ENCODE measurements at places on chromosomes 5 and 9.

DNA sequence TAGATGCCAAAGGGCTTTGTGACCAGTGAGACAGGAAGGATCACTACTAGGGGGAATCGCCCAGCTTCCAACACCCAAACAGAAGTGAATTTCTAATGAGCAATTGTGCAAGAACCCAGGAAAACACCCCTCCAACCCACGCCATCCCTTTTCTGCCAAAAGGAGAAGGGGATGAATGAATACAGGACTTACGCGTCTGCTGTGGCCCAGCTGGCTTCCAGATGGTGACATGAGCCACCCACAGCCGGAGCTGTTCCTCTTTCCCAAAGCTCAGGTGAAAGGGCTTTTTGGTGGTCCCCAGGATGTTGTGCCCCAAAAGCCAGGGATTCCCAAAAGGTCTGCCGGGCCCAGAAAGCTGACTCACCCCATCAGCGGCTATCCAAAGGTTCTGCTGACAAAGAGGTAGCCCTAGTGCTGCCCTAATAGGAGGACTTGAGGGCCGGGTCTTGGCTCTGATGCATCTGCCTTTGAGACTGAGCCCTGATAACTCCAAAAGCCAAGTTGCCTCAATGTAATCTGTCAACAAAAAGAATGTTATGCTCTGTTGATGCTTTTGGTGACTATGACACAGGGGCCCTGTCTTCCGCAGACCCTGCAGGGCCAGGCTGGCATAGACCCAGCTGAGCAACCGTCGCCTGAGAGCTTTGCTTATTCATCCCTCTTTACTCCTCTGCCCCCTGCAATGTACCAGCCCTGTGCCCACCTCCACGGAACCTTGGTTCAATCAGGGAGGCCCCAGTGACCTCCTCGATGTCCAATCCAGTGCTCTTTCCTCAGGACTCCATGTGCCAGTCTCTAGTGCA lies 14.5 kb downstream of the GSN start:
- DNase-seq: no peak

DNA sequence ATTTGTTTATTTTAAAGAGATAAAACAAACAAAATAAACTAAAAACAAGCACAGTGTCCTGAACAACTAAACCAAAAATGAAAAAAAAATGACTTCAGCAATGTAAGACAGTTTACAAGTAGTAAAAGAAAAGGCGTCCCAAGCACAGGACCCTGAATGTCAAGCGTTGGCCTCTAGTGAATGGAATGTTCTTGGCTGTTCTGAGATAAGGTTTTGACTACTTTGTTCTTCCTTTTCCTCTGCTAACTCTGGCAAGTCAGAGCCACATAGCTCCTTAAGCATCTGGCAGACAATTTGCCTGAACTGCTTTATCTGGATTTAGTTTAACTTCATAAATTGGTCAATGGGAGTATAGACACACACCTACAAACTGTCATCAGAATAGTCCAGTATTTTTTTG lies 655.2 kb downstream of the ANXA1 start:
- no peak for DNase-seq

DNA sequence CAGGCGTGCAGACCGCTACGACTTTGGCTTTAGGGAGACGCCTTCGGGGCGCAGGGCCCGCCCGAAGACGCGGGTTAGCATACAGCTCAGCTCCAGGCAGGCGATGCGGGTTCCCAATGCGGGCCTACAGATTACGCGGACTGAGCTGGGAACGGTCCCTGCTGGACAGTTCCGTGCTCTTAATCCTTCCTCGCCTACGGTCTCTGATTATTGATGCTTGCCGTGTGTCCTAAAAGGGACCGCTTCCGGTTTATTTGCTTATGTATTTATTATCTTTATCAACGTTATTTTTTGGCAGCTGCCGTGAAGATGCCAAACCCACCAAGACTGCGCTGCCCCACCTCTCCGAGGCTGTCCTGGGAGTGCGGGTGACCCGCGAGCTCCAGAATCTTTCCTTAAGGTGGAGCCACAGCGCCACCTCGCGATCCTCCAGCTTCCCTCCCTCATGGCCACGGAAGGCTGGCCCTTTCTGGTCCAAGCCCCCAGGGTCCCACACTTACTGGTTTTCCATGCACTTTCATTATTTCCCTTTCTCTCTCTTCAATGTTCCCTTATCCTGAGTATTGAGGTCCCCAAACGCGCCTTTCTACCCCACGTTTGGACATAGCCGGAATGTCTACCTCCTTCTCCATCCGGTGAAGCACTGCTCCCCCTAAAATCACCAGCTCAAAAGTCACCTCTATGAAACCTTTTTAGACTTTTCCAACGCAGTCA lies 7.0 kb upstream of the EBF1 start:
- DNase-seq: peak; percentile 58

DNA sequence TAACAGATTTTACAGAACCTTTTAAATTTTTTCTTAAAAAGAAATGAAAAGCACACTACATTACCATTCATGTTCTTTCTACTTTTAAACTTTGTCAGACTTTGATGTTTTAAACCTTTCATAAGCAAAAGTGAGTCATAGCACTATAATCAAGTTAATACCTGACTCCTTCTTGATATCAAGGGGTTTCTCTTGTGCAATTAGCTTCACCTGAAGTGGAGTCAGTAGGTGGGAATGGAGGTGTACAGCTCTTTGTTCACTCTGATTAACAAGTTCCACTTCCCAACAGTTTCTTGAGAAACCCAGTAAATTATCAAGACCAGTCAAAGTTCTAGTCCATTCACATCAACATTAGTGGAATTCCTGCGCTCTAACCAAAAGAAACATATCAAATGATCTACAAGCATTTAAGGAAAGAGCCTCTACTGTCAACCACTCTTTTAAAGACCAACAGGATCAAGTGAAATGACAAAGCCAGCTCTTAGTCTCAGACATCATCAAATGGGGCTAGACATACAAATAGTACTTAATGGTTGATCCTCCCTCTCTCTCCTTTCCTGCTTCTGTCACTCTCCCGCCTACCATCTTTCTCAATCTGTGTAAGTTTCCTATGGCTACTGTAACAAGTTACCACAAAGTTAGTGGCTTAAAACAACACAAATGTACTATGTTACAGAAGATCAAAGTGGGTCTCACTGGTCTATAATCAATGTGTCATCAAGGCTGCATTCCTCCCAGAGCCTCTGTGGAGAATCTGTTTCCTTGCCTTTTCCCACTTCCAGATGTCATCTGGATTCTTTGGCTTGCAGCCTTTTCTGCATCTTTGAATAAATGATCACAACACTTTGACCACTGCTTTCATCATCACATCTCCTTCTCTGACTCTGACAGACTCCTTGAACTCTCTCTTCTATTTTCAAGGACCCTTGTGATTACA lies 68.0 kb downstream of the HINT1 start:
- no peak for DNase-seq

DNA sequence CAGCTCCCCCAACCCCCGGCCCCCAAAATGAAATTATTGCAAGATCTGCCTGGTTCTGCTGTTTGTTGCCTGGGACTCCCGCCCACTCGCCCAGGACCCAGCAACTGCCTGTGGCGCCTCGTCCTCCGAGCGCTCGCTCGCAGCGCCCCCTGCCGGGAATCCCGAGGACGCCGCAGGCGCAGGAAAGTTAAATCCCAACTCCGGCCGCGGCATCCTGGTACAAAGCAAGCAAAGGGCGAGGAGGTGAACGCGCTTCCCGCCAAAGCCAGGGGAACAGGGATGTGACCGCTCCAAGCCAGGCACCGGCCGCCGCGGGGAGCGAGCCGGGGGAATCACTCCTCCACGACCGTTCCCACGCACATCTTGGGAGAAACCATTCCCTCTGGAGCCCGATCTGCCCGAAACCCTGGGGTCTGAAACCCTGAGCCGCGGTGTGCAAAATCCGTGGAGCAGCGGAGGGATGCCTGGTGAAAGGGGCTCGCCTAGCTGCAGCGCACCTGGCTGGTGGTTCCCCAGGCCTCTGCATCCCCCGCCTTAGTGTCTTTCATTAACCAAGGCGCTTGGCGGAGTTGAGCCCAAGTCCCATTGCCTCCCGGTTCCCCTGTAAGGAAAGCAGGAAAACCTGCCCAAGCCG lies 1.3 kb downstream of the SEMA5A start:
- DNase-seq: peak; percentile 35

DNA sequence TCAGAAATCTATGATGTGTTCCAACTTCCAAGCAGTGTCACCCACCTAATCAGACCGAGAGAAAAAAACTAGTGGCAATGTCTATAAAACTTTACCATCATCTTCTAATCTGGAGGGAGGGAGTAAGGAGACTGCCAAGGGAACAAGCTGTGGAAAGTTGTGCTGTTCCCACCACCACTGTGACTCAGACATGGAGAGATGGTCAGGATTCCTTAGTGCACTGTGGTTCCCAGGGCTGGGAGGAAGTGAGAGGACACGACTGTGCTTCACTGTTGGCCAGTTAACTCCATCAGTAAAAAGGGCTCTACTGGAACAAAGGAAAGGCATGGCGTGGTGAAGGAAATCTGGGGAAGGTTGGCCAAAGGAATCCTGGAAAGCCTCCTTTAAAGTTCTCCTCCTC lies 18.8 kb downstream of the TICAM2 start:
- no peak for DNase-seq

- no peak for DNase-seq
Measured at GRCh38 chr5:2126512-2126911, 243.8 kb upstream of the IRX4 start.

- no peak for DNase-seq
Measured at GRCh38 chr5:58246461-58246944, 213.4 kb downstream of the PLK2 start.

DNA sequence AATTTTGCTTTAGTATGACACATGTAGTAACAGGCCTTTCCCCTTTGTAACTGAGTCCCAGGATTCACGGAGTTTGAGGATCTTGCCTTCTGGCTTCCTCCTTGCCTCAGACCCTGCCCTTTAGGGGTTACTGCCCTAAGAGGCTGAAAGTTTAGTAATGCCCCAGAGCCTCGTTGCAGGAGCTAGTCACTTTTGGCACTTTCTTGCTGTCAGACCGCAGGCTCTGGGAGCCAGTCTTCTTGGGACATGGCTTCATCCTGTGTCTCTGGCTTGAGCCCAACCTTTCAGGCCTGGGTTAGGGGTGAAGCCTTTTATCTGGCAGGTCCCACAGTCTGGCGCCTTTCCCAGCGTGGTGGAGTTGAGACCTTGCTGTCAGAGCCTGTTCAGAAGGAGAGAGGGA lies 185.6 kb upstream of the DMRT1 start:
- no peak for DNase-seq

DNA sequence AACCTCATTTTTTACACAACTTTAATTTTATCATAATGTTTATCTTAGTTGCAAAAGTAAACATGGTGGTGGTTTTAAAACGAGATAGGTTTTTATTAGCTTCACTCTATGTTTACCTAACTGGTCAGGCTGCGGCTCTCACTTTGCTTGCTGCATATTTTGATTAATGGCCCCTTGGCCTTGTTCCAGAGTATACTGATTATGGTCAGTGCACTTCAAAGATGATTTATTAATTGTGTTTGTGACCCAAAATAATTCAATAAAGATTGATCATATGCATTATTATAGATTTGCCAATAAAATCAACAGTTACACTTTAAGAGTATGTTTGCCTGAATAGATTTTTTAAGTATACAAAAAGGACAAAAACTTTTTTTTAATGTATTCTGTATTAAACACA lies 188.0 kb downstream of the XRCC4 start:
- no peak for DNase-seq

DNA sequence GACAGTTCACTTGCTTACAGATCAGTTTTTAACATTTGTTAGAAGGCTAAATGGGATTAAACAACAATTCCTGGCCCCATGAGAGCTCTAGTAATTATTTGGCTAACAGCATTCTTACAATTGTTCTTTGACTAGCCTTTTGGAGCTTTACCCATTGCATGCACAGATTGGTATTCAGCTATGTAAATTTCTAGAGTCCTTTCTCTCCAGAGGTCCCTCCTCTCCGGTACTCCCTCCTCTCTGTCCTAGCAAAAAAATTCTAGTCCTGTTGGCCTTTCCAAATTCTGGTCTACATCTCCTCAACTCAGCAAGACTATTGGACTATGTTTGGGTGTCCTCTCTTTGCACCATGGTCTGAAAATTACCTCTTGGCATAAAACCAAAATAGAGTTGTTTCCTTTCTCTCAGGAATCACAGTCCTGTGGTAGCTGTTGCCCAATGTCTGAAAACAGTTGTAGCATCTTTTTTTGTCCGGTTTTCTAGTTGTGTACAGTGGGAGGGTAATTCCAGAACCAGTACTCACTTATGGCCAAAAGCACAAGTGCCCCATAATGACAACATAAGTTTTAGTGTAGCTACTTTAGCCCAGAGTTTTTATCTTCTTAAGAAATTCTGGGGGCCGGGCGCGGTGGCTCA lies 18.1 kb downstream of the SAR1B start:
- DNase-seq: no peak

- DNase-seq: no peak
Measured at GRCh38 chr5:150377964-150378694, 20.6 kb downstream of the TCOF1 start.

DNA sequence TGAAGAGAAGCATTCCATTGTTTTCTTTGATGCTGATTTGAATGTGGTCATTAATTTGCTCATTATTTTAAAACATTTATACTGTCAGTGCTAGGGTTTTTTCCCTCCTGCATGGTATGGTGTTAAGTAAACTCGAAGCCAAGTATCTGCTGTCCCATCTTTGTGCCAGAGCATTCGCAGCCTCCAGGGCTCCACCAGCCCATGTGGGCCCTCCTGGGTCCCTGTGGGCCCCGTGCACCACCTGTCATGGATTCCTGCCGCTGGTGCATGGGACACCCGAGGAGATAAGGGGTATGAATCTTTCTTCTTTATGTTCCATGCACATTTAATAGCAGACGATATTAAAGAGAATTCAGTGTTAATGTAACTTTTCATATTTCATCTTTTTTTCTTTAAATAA lies 95.1 kb downstream of the TRIO start:
- DNase-seq: no peak

GRCh38 chr5:16579142-16579847 lies 37.5 kb downstream of the RETREG1 start:
- no peak for DNase-seq

DNA sequence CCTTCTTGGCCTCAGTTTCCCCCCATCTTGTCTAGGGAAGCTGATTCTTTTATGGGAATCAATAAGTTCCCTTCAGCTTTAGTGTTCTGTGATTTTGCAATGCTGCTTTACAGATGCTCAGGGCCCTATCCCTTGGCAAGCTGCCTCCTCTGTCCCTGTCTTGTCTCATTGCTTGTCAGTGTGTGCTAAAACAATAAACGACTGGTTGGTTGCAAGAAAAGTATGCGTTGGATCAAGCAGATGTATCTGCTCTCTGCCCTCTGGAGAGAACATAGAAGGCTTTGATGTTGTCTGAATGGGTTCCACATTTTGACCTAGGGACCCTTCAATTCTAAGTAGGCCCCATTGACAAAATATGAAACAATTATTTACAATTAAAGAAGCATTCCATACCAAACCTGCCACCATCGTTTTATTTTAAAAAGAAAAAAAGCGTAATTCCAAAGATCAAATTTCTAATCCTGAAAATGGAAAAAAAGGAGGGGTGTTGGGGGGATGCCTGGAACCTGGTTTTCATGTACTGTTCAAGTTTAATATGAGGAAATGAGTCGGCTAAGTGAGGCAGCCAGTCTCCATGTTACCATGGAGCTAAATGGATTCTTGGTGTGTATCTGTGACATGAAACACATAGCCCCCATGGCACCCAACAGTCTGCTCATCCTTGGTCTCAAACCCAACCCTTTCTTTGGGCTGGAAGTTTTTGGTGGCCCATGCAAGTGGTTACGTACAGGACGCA lies 31.2 kb upstream of the TARS1 start:
- DNase-seq: no peak

Data from activated CD4-positive, alpha-beta T cell treated with anti-CD3 and anti-CD28 coated beads for 4 hours (primary cell).